ENCODE measurements at places on chromosomes 4 and X.

DNA sequence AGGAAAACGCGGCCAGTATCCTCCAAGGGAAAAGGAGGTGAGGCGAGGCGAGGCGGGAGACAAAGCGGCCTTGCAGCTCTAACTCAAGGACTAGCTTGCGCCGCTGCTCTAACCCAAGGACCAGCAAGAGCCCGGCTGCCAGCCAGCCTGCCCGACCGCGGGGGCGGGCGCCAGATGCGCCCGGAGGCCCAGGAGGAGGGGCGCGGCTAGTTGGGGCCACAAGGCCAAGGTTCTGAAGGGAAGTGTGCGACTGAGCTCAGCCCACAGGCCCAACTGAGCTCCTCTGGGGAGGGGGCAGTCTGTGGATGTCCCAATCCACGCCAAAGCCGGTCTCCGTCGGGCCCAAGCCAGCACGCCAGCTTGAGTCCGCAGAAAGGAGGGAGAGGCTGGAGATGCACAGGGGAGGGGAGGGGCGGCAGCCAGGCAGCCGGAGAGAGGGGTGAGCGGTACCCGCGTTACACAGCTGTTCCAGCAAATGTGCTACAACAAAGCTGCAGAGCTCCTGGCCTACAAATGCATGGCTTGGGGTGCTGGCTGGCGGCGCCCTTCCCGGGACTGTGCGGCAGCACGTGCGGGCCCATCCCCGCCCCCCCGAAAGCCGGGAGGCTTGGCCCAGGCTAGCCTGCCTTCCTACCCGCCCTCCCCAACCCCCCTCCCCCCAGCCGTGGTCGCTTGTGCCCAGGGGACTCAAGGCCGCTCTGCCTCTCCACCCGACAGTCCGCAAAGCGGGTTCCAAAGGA, 637 bp downstream of the AMER1 start:
- no peak for DNase-seq

GRCh38 chr4:83276299-83277040, 8.1 kb downstream of the COQ2 start:
- no peak for DNase-seq

- DNase-seq = no peak
These were observed 57.0 kb downstream of the RTL9 start for GRCh38 chrX:110415440-110416170.

- no peak for DNase-seq
These were observed 232.7 kb downstream of the ARHGAP24 start for GRCh38 chr4:85707611-85708010.

GRCh38 chr4:58560736-58561135, 1450.6 kb upstream of the IGFBP7 start:
- DNase-seq = no peak
